Uterus (tissue), 4 donors: ENCODE measurements at places on chromosomes 3 and 15. TPM values are rescaled to one million over a fixed set of nuclear protein-coding genes. Genes with fewer than 3 reads are reported as not detected.

The WDR72 gene
- total RNA-seq: 0.15 TPM

The GOLGA8B gene
- total RNA-seq: 90.7 TPM

The KLHDC8B gene
- total RNA-seq: 37.9 TPM

The C3orf52 gene
- 2.4 TPM for total RNA-seq

The FES gene
- total RNA-seq: 4.4 TPM

The APPL1 gene
- 114 TPM for total RNA-seq

The TM4SF1 gene
- total RNA-seq: 111 TPM

The CYP8B1 gene
- not detected for total RNA-seq

The LARP6 gene
- total RNA-seq: 59.4 TPM

DNA sequence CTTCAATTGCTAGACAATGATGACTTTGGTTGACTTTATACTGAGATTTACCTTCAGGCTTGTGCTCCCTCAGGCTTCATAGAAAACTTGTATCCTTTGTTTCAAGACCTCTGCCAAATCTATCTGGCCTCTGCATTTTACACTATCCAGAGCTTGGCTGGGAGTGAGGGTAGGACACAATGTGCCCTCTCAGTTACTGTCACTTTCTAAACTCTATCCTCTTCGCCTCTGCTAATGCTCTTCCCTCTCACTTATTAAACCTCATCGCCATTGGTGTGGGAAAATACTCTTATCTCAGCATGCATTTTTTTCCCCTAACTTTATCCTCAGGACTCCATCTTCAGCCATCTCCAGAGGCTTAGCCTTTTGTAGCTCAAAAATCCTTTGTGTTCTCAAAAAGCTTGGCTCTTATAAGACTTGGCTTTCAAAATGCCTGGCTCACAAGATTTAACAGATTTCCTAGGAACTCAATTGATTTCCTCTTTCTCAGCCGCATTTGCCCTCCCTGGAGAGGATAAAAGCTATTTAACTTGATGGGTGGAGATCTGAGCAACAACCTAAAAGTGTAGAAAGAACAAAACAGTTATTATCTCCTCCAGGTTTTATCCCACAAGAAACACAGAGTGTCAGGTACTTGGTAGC lies 28.3 kb downstream of the SUCNR1 start:
- H3K27ac ChIP-seq: peak overlapping the region; percentile 40
- H3K4me3 ChIP-seq: no peak overlapping the region
- H3K27me3 ChIP-seq: no peaks in the 10 kb centered on the region
- no peaks in the 10 kb centered on the region for H3K36me3 ChIP-seq

GRCh38 chr3:167978071-167978470 lies 117.7 kb downstream of the GOLIM4 start:
- DNase-seq: no peak
- H3K27ac ChIP-seq: no peak overlapping the region
- H3K4me3 ChIP-seq: no peak overlapping the region
- no peaks in the 10 kb centered on the region for H3K36me3 ChIP-seq
- H3K4me1 ChIP-seq: no peaks in the 10 kb centered on the region

- no peak for DNase-seq
- no peaks in the 10 kb centered on the region for H3K4me1 ChIP-seq
- no peaks in the 10 kb centered on the region for H3K36me3 ChIP-seq
- H3K27ac ChIP-seq: no peak overlapping the region
Observed at GRCh38 chr3:151084893-151085226, 604 bp upstream of the MED12L start.

- H3K4me3 ChIP-seq: no peak overlapping the region
- DNase-seq: no peak
- H3K36me3 ChIP-seq: no peaks in the 10 kb centered on the region
Observed at GRCh38 chr3:123480428-123480827, 31.5 kb upstream of the ADCY5 start.

- H3K27me3 ChIP-seq: no peaks in the 10 kb centered on the region
- no peak overlapping the region for H3K27ac ChIP-seq
- DNase-seq: no peak
- no peaks in the 10 kb centered on the region for H3K36me3 ChIP-seq
Observed at GRCh38 chr3:190455828-190456227, 6.1 kb upstream of the TMEM207 start.

GRCh38 chr15:100114571-100114970 lies 227.2 kb downstream of the ADAMTS17 start:
- H3K27me3 ChIP-seq: no peaks in the 10 kb centered on the region
- H3K4me3 ChIP-seq: peak overlapping the region; percentile 21
- peak overlapping the region; percentile 77 for H3K27ac ChIP-seq
- no peak for DNase-seq
- H3K4me1 ChIP-seq: peaks cover 6% of the 10 kb centered on the region

DNA sequence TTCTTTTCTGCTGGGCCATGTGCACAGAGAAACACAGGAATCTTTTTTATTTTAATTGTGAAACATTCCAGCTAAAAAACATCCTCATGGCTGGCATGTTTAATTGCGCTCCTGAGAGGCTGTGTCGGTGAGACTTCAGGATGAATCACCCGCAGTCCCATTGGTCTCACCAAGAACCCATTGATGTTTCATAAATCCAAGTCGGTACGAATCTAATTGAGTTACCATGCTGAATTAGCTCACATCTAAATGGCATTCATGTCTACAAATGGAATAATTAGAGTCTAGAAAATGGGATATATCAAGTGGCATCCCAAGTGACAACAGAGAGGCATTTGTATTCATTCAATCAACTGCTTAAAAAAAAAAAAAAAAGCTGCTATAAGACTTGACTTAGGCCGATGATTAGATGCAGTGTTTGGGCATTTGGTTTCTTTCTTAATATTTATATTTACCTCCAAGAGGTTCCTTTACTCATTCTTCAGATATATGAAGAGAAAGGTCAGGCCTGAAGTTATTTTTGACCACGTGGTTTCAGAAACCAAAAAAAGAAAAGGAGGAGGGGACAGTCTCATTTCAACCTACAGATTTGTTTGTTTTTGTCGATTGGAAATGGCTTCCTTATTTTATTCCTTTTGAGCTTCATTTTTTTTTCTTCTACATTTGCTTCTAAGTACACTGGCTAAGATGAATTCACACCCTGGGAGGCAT lies 79.1 kb upstream of the FOXB1 start:
- no peak overlapping the region for H3K4me3 ChIP-seq
- no peak overlapping the region for H3K27ac ChIP-seq
- H3K4me1 ChIP-seq: no peaks in the 10 kb centered on the region
- no peak for DNase-seq
- H3K27me3 ChIP-seq: no peaks in the 10 kb centered on the region

GRCh38 chr3:180179562-180179961 lies 142.8 kb upstream of the PEX5L start:
- DNase-seq: no peak
- H3K27me3 ChIP-seq: no peaks in the 10 kb centered on the region
- H3K36me3 ChIP-seq: no peaks in the 10 kb centered on the region

DNA sequence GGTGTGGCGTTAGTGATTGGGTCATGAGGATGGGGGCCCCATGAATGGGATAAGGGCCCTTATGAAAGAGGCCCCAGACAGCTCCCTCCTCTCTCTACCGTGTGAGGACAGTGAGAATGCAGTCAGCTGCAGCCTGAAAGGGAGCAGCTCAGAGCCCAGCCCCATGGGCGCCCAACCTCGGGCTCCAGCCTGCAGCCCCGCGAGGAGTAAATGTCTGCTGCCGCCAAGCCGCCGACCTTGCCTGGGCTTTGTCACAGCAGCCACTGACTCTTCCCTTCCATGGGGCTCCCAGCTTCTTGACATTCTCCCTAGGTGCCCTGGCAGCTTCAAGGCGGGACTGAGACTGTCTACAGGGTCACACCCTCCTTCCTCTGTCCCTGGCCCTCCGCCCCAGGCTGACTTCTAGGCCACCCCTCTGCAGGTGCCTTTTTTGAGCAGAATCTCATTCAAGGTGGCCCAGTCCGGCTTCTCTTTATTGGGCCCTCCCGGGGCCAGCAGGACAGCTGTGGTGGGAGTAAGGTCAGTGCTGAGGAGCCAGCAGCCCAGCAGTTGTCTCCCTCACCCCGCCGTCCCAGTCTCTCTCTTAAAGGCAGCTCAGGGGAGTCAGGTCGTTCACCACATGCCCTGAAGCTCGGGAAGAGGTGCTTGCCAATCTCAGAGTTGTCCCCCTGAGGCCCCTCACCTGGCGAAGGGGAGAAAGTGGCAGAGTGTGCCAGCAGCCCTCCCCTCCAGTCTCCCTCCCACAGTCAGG lies 18.7 kb upstream of the PRR20G start:
- H3K36me3 ChIP-seq: no peaks in the 10 kb centered on the region
- no peaks in the 10 kb centered on the region for H3K27me3 ChIP-seq
- H3K27ac ChIP-seq: no peak overlapping the region
- no peak overlapping the region for H3K4me3 ChIP-seq
- no peaks in the 10 kb centered on the region for H3K4me1 ChIP-seq

GRCh38 chr3:149266736-149267135 lies 45.1 kb upstream of the CP start:
- no peak overlapping the region for H3K27ac ChIP-seq
- no peaks in the 10 kb centered on the region for H3K36me3 ChIP-seq
- H3K27me3 ChIP-seq: no peaks in the 10 kb centered on the region
- no peak overlapping the region for H3K4me3 ChIP-seq
- no peak for DNase-seq

- H3K27me3 ChIP-seq: no peaks in the 10 kb centered on the region
- H3K4me1 ChIP-seq: no peaks in the 10 kb centered on the region
- no peak for DNase-seq
- no peak overlapping the region for H3K4me3 ChIP-seq
Observed at GRCh38 chr3:49222002-49222401, 50.6 kb downstream of the KLHDC8B start.

DNA sequence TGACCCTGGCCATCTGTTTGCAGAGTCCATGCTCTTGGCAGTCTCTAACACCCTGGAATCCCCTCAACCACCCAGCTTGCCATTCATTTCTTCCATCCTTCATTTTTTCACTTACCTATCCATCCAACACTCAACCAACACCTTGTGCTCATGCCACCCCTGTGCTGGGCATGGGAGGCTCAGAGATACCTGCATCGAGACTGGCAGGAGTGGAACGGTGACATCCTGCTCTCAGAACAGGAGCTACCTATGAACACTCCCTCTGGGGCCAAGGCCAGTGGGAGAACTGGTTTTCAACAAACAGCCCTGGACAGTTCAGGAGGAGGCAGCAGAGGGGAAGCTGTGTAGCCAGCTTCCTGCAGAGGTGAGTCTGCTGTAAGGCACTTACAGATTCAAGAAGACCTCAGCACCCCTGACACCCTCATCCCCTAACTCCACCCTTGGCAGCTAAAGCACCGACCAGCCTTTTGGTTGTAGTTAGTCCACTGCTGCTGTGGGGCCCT lies 19.5 kb upstream of the ATP2B2 start:
- H3K4me1 ChIP-seq: no peaks in the 10 kb centered on the region
- no peaks in the 10 kb centered on the region for H3K27me3 ChIP-seq
- DNase-seq: no peak
- H3K27ac ChIP-seq: no peak overlapping the region
- H3K4me3 ChIP-seq: no peak overlapping the region
- H3K36me3 ChIP-seq: no peaks in the 10 kb centered on the region

DNA sequence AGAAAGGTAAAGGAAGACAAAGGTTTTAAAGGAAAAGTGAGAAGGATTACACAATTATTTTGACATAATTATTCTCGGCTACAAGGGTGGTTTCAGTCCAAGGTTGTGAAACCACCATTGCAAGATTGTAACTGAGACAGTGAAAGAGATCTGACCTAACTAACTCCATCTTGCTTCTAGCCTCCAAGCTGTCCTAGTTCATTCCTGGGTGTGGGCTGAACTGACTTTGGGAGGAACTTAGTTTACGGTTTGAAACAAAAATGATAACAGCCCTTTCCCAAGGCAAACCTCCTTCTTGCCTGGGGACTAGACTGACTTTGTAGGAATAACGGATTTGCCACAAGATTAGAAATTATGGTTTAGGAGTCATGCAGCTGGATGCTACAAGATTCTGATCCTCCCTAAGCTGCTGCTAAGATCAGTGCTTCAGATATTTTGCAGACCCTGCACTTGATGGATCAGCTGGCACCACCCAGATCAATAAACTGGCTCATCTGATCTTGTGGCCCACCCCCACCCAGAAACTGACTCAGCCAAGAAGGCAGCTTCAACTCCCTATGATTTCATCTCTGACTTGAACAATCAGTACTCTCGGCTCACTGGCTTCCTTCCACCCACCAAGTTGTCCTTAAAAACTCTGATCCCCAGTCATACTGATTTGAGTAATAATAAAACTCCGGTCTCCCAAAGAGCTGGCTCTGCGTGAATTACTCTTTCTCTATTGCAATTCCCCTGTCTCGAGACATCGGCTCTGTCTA lies 57.7 kb upstream of the AADACL2 start:
- H3K27ac ChIP-seq: no peak overlapping the region
- no peak overlapping the region for H3K4me3 ChIP-seq
- H3K36me3 ChIP-seq: no peaks in the 10 kb centered on the region
- DNase-seq: no peak
- no peaks in the 10 kb centered on the region for H3K27me3 ChIP-seq
- no peaks in the 10 kb centered on the region for H3K4me1 ChIP-seq

- H3K4me1 ChIP-seq: no peaks in the 10 kb centered on the region
- no peaks in the 10 kb centered on the region for H3K27me3 ChIP-seq
- no peak overlapping the region for H3K4me3 ChIP-seq
- H3K27ac ChIP-seq: no peak overlapping the region
- no peak for DNase-seq
Observed at GRCh38 chr15:72559781-72560180, 85.7 kb downstream of the ARIH1 start.

- H3K36me3 ChIP-seq: no peaks in the 10 kb centered on the region
- H3K27me3 ChIP-seq: no peaks in the 10 kb centered on the region
- DNase-seq: no peak
- no peak overlapping the region for H3K4me3 ChIP-seq
Observed at GRCh38 chr3:72259755-72260587, 475.0 kb upstream of the PROK2 start.

DNA sequence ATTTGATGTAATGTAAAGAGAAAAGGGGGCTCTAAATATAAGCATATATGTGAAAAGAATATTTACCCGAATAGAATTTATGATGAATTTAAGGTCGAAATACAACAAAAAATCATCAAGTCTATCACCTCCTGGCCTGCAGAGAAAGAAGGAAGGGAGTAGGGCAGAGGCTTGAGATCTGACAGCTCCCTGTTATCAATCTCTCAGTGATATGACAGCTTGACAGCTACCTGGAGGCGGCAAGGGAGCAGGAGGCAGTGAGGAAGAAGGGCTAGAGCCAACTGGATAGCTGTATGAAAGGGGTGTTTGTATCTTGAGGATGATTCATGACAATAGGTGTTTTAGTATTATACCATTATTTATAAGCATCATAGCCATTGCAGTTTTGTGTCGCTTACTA lies 299.8 kb upstream of the DNAJC19 start:
- H3K27ac ChIP-seq: no peak overlapping the region
- H3K36me3 ChIP-seq: no peaks in the 10 kb centered on the region
- H3K4me1 ChIP-seq: no peaks in the 10 kb centered on the region

DNA sequence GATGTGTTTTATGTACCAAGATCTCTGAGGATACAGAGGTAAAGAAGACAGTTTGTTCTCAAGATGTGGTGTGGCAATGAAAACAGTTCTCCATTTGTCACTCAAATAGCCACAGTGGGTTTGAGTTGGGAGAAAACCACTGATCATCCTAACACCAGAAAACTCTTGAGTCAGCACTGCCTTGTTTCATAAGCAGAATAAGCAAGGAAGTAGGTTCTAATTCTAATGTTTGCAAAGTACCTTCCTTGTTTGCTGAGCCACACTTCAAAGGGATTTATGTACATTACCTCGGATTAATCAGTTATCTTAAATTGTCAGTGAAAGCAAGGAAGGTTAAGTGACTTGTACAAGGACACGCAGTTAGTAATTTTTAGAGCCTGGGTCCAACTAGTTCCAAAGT lies 107.8 kb upstream of the BOC start:
- DNase-seq: no peak
- no peaks in the 10 kb centered on the region for H3K27me3 ChIP-seq
- H3K36me3 ChIP-seq: no peaks in the 10 kb centered on the region
- no peaks in the 10 kb centered on the region for H3K4me1 ChIP-seq
- H3K27ac ChIP-seq: no peak overlapping the region
